ENCODE measurements at places on chromosomes 1 and 21.

GRCh38 chr1:65896721-65897120 lies 104.0 kb downstream of the PDE4B start:
- DNase-seq: no peak

- no peak for DNase-seq
These were observed 234.4 kb downstream of the LTN1 start for GRCh38 chr21:28758042-28758882.

GRCh38 chr21:42366292-42367010 lies at the start of gene TFF1:
TSS of gene TFF1 (minus strand) at chr21:42366535. CDS start at chr21:42366495, 40 bp downstream.
- DNase-seq: no peak

GRCh38 chr1:117250061-117250606 lies 39.4 kb upstream of the VTCN1 start:
- DNase-seq: no peak
